COR-L47 (cell line): ENCODE measurements at places on chromosomes 7 and 10.

DNA sequence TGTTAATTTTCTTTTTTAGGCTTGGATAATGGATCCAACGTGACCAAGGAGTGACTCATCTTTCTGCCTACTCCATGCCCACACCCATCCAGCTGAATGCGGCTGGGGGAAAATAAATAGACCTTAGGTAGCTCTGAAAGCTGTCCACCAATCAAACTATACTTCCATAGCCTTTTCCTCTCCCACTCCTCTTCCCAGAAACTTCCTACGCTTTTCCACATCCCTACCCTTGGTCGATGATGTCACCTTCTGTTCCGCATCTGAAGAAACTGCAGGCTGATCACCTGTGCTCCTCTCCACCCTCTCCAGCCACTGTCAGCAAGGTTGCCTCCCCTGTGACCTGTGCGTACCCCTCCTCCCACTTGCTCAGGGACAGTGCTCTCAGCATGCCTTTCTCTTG lies 359.8 kb upstream of the KLF6 start:
- no peak for DNase-seq

GRCh38 chr7:155796381-155797261 lies 15.6 kb downstream of the SHH start:
- peak; percentile 15 for DNase-seq

GRCh38 chr7:22499044-22499443 lies 944 bp downstream of the STEAP1B start:
- no peak for DNase-seq

- DNase-seq, result no peak
Observed at GRCh38 chr7:47601119-47601880, 19.4 kb upstream of the TNS3 start.

- no peak for DNase-seq
Observed at GRCh38 chr10:74514322-74514721, 312.1 kb upstream of the KAT6B start.

GRCh38 chr10:30026578-30026977 lies 32.8 kb downstream of the JCAD start:
- no peak for DNase-seq
